NCI-H1417 (cell line): ENCODE measurements at places on chromosomes 3 and 15.

DNA sequence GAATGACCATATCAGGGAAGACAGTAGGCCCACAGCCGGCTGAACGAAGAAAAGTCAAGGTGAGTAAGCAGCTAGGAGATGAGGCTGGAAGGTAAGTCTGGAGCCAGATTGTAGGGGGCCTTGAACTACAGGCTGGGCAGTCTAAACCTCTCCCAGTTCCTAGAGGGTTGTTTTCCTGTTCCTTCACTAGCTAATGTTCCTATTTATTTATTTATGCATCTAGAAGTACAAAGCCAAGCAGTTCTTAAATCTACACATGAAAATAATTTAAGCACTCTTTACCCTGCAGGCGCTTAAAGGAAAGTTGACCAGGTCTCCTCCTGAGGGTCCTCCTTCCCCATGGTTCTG is 3.7 kb downstream of the ACAA1 start:
- no peak for DNase-seq

DNA sequence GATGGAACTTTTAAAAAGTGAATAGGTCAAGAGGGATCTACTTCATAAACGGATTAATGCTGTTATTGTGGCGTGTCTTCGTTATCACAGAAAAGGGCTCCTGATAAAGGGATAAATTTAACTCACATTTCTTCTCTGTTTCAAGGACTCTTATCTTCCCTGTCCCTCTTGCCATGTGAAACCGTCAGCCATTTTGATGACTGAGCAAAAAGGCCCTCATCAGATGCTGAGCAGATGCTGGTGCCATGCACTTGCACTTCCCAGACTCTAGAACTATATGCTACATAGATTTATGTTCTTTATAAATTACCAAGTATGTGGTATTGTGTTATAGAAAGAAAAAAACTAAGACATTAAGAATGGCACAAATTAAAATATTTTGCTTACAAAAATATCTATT is 1011.8 kb upstream of the GBE1 start:
- no peak for DNase-seq

DNA sequence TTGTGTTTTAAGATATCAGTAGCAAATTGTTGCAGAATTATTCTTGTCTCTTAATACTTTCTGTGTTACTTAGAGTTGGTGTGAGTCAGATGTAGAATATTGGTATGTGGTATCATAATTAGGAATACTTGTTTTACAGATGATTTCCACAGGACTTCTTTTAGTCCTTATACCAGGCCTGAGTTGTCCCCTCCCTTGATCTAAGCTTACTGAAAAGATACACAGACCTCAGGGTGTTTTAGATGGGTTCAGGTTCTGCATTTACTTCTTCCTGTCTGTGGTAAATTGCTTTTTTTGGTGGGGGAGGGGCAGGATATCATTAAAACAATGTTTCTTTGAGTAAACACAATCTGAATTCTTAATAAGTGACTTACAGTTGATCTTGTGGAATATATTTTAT is 14.2 kb downstream of the DZIP3 start:
- peak; percentile 33 for DNase-seq

DNA sequence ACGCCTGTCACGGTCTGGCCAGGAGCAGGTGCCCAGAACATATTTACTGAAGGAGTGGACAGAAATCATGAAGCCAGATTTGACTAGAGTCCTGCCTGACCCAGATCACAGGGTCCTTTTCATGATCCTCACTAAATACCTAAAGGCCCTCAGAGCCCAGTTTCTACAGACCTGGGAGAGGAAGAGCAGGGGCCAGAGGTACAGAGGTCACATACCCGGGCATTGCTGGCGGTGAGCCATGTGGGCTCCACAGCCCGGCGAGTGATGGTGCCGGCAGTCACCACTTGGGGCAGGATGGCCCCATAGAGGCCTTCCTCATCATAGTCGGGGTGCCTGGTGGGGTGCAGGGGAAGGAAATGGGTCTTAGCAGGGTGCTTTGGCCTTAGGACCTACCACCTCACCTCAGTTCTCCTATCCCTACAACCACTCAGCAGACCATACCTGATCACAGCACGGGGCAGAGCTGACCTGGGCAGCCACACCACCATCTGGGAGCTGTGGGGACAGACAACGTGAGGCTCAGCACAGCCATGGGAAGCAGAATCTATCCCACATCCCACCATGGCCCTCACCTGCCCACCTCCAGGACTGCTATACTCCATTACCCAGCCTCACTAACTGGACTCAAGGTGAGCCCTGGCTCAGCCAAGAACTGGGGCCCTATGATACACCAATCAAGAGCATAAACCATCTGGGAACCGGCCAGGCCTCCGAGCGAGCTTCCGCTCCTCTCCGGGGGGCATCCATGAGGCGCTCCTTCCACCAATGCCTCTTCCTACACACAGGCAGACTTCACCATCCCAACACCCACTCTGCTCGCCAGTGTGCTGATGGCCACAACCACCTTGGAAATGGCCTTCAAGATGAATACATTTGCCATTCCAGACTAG is 12.9 kb downstream of the POLG start:
- DNase-seq, result no peak

- DNase-seq, result no peak
These were observed 6.8 kb upstream of the KATNBL1 start for GRCh38 chr15:34216527-34217270.

DNA sequence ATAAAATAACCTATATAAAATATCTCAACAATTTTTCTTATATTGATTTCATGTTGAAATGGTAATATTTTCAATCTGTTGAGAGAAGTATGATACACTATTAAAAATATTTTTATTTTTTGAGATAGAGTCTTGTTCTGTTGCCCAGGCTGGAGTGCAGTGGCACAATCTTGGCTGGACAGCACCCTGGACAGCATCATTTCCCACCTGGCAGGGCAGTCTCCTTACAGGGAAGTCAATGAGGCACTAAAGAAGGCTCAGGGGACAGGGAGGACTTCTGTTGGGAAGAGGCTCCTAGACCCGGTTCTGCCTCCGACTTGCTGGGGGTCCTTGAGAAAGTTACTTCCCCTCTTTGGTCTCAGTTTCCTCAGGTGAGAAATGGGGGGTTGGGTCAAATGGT is 9.4 kb downstream of the GOLGA6L2 start:
- no peak for DNase-seq

- DNase-seq, result no peak
These were observed 8.6 kb downstream of the PARP9 start for GRCh38 chr3:122555275-122556071.

GRCh38 chr3:176992978-176993377 is 204.3 kb downstream of the TBL1XR1 start:
- no peak for DNase-seq

DNA sequence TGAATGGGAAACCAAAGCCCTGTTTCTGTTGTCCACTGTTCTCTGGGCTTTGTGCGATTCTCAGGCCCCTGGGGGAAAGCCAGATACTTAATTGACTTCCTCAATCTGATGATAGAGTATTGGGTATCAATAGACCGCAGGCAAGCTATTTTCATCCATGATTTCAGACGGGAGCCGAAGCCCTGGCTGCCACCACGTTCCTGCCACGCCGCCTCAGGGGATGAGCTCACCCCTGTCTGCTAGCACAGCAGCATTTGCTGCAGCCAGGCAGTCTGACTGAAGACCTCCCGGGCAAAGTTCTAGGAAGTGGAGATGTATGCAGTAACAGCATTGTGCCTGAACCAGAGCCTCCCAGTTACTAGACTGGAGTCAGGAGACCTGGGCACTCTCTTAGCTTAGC is 69.8 kb downstream of the ISG20 start:
- DNase-seq, result no peak

GRCh38 chr3:126179825-126180476 is 435 bp downstream of the ALDH1L1 start:
- DNase-seq, result no peak

GRCh38 chr15:59879506-59880265 is 124.4 kb upstream of the FOXB1 start:
- DNase-seq, result no peak

DNA sequence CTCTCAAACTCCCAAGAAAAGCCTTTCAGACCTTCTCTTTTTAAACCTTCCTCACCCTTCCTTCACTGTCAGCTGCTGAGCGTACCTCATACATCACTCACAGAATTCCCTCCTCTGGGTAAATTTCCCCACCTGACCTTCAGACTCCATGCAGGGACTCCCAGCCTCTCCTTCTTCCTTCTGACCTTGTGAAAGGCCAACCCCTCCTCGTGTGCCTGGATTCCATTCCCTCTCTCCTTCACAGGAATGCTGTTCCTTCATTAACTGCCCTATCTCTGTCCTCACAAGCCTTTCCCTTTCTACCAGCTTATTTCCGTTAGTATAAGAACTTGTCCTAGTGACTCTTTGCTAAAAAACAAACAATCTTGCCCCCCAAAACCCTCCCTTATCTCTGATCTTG is 69.7 kb upstream of the MME start:
- DNase-seq, result no peak

DNA sequence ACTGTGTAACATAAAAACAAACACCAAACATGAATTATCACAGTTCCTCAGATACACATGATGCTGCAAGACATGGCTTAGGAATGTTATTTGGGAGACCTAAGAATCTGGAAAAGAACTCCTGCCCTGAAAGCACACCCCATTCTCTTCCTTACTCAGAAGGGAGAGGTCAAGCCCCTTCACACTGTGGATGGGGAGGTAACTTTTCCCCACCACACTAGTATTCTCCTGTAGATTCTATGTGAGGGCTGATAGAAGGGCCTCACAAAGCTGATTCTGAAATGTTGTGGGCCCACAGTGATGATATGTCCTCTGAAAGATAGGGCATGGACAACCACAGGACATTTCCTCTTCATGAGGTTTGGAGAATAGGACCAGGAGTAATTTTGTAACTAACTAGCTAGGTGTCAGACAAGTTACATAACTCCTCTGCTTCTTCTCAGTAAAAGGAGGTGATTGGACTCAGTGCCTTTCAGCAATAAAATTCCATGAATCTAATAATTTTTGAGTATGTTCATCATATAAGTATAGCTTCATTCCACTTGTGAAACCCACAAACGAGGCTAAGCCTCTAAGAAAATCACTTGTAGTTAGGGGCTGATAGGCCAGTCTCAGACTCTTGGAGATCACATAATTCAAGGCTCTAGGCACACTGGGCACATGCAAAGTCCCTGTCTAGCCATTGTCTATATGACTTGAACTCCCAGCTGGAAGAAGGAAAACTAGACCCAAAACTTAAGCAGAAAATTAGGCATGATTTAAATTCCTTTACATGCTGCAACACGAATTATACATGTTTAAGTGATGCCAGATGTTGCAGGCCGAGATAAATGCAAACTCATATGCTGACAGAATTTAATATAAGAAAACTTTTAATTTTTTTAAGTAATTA is 7.5 kb downstream of the PTX3 start:
- no peak for DNase-seq

DNA sequence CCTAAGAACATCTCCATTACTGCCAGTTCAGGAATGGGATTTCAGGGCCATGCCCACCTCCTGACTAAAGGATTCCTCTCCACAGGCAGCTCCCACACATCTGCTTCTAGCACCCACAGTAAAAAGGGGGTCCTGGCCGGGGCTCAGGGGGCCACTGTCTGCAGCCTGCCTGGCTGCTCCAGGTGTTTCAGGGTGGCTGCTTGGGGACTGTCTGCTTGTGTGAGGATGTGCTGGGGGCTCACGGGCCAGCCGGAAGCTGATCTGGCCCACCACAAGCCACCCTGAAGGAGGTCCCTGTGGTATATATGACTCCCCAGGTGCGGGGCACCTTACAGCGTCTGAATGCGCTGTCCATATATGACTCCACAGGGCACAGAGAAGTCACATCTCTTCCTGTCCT is 135.4 kb downstream of the NSMCE3 start:
- DNase-seq, result no peak

DNA sequence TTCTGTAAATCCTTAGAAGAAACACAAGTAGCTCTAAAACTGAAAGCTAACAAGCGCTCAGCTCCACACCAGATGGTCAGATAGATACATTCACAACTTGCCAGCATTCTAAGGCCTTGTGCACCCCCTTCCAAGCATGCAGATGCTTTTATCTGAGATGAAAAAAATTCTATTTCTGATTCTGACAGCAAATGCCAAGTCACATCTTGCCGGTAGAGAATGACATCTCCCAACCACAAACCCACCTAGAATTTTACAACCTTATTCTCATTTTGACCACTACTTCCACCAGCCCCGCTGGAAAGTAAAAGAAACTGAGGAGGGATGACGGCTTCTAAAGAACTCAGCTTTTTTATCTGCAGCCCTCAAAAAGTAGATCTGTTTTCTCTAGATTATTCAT is 57.7 kb downstream of the SUMF1 start:
- DNase-seq, result no peak

DNA sequence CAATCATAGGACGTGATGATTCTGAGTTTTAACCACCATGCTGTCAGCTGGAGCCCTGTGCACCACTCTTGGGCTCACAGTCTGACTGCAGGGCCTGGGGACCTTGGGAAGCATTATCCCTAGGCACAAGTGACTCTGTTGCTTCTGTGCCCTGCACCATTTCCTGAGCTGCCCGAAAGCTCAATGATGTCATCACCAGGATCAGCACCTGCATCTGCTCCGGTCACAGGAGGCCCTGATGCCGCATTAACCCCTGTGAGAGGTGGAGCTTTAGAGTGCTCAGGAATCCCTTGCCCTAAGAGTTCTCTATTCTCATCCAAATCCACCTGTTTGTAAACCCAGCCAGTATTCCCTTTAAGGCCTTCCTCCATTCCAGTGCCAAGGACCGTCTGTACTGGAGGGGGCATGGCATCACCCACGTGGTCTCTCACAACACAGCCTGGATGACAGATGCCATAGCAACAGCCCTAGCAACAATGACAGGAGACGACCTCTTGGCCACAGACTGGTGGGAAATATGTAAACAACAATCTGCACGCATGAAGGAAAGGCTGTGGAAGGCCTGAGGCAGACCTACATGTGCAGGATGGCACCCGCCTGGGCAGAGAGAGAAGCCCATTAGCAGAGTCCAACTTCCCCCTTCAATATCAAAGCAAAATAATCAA is 37.9 kb downstream of the NTRK3 start:
- peak; percentile 60 for DNase-seq

- DNase-seq, result no peak
These were observed 28.6 kb upstream of the GOLIM4 start for GRCh38 chr3:168124291-168124690.

DNA sequence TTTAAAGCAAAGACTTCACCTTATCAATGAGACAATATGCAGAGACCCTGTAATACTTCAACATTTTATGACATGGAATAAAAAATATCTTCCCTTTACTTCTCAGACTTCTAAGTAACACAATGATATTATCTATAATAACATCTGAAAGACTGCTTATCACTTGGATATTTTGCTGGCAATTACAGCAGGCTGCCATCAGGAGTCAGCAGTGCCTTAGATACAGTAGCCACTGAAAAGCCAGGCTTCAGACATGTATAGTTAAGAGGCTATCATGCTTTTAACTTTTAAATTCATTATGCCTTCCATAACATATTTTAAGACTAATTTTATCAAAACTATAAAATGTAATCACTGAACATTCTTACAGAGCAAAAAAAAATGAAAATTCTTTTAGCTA is 227.5 kb downstream of the NEK10 start:
- no peak for DNase-seq
